ENCODE measurements at places on chromosomes 4 and X.

DNA sequence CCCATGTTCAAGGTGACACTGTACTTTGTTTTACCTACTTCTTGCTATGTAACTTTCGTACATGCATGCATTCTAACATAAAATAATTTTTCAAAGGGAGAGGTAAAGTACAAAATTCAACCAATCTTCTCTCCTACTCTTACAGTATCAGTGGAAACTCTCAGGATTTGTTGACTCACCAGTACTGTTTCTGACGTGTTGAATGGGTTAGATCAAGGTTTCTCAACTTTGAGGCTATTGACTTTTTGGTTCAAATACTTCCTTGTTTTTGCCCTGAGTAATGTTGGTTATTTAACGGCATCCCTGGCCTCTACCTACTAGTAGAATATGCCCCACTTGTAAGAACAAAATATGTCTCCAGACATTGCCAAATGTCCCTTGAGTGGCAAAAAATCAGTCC, 94.6 kb upstream of the SMAD1 start:
- no peak for DNase-seq

- DNase-seq = no peak
Observed at GRCh38 chr4:128444544-128445302, 157.1 kb upstream of the PGRMC2 start.

GRCh38 chr4:5770051-5770450, 59.0 kb downstream of the EVC start:
- no peak for DNase-seq

DNA sequence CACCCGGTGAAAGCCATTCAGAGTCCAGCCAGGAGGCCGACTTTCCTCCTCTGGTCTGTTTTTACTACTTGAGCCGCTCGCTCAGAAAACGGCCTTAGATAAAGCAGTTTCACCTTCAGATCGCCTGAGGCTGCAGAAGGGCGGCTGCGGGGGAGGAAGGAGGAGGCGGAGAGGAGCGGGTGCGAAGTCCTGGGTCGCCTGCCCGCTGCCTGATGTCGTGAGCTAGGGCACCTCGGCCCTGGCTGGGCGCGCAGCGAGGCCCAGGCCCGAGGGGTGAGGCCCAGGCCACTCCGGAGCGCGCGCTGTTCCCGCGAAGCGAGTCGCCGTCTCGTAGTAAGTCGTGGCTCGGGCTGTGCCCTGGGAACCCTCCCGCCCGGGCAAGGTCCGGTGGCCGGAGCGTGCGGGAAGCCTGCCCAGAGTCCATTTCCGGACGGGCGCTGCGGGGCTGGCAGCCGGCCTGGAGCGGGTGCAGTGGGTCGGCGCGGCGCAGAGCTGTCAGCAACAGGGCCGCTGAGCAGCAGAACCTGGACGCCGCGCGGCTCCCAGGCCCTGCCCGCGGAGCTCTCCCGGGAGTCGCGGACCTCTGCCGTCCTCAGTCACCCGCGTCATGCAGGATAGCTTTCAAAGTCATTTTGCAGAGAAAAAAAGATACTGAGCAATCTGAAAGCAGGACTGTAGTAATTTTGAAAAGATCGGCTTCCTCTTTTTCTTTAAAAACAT, 18.6 kb downstream of the TRIM2 start:
- no peak for DNase-seq

DNA sequence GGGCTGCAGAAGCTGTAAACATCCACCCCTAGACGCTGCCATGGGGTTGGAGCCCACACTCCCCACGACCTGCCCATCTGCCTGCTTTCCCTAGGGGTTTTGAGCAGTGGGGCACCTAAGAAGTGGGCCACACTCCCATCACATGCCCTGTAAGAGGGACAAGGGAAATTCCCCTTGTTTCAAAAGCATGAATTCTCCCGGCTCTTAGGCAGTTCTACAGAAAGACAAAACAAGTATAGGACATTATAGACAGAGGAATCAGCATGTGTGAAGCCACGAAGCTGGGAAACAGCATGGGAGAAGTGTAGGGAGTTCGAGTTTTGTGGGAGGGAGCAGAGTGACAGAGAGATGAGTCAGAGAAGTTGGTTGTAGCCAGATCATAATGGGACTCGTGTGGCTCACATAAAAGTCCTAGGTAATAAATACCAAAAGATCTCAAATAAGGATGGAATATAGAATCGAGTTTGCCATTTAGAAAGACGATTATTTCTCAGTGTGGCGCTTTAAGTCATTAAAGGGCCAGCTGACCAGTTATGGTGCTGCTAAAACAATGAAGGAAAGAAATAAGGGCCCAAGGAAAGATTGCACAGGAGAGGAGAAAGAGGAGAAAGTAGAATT, 23.9 kb downstream of the APOO start:
- DNase-seq = no peak

DNA sequence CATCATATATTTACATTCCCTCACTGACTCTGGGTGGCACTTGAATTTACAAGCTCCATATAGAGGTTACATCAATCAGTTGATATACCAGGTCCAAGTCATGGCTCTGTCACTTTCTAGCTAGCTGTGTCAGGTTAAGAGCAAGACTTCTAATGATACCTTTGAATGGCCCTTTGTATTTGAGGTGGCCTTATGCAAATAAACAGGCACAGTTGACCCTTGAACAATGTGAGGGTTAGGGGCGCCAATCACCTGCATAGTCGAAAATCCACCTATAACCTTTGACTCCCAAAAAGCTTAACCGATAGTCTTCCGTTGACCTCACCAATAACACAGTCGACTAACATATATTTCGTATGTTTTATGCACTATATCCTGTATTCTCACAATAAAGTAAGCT, 1.3 kb upstream of the PTTG2 start:
- DNase-seq = no peak

DNA sequence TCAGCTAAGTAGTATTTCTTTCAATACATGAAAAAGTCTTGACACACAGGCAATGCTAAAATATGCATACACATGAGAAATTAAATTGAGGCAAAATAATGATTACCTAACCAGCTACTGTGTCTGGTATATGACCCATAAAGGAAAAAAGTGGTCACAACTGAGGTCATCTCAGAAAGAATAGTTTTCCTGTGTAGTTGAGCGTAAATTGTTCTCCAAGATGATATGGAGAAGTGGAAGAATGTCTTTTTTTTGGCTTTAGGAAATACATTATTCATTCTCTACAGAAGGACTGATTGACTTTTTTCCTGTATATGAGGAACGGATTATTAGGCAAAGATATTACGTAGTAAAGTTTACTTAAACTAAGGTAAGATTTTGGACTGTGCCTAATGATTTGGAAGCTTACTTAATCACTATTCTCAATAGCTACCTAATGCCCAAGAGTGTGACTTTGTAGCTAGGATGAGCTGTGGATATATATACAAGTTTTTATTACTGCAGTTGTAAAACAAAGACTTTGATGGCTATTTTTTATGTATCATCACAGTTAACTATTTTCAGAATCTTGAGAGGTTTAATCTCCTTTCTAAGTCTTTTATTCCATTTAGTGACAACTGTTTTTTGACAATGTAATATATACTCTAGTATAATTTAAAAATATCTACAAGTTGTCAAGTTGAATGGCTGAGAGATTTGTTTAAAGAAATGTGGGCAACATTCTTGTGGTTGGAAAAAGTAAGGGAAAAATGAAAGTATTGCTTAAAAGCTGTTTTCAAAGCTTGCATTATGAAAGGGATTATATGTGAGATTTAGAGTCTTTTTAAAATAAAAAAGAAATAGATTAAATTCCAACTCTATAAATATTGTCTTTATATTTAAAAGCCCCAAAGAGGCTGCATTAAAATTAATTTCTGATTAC, 100.2 kb downstream of the PDLIM5 start:
- DNase-seq = no peak

DNA sequence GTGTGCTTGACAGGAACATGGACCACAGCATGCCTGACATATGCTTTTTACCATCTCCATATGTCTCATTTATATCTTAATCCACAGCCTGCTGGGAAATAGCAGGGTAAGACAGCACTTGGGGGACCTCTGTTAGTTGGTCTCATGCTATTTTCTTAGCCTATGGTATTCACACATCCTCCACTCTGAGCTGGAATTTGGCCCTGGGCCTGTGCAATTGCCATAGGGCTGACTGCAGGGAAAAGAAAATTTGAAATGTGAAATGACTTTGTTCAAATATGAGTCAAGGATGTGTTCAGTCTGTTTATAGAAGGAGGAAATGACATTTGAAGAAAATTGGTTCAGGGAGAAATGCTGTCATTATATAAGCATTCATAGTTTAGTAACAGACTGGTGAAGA, 9.6 kb upstream of the MAP7D3 start:
- no peak for DNase-seq

DNA sequence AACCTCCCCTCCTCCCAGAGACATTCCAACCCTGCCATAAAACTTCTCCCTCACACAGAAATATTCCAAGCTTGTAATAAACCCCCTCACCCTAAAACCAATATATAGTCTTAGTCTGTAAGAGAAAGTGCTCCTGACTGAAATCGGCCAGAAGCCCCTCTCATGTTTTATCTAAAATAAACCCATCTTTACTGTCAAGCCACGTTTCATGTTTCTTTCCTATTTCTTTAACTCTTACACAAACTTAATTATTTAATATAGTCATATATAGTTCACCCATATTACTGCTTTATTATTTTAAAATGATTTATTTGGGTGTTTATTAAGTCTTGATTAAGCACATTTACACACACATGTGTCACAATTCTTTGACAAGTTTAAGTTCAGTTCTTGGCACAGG, 191.3 kb upstream of the AADAT start:
- DNase-seq = no peak

DNA sequence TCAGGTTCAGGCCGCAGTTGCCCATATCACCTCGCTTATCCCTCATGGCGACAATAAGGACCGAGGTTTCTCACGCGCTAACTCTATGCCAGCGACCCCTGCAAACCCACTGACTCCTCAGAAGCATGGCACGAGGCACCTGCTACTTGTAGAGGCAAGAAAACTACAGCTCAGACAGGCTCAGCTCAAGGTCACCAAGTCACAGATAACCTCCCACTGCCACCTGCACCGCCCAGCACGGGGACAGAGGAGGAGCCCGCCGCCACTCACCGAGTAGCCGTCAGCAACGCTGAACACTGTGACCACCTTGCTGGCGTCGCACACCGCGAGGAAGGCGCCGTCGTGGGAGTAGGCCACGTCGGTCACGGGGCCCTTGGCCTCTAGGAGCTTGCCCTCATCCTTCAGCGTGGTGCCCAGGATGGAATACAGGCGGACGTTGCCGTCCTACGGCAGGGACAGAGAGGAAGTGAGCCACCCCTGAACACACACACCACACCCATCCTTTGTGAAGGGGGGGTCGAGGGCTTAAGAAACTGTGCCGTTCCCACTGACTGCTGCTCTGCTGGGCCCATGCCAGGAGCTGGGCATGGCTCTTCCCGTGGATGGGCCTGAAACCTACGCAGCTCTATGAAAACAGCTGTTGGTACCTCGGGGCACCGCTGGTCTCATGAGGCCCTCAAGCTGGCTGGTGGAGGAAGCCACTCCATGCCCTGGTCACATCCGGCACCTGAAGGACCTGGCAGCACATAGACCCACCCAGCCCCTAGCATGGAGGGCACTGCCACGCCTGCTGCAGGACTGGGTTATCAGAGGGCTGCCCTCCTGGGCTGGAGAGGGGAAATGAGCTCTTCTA, 38.9 kb downstream of the WDR1 start:
- DNase-seq = no peak

GRCh38 chr4:13092702-13093101, 391.4 kb downstream of the RAB28 start:
- DNase-seq = no peak

GRCh38 chr4:157128395-157128794, 52.4 kb downstream of the GLRB start:
- DNase-seq = no peak

GRCh38 chr4:183747931-183748670, 89.0 kb downstream of the TRAPPC11 start:
- DNase-seq = no peak

- DNase-seq = no peak
Observed at GRCh38 chr4:150600812-150601445, 19.0 kb downstream of the MAB21L2 start.

DNA sequence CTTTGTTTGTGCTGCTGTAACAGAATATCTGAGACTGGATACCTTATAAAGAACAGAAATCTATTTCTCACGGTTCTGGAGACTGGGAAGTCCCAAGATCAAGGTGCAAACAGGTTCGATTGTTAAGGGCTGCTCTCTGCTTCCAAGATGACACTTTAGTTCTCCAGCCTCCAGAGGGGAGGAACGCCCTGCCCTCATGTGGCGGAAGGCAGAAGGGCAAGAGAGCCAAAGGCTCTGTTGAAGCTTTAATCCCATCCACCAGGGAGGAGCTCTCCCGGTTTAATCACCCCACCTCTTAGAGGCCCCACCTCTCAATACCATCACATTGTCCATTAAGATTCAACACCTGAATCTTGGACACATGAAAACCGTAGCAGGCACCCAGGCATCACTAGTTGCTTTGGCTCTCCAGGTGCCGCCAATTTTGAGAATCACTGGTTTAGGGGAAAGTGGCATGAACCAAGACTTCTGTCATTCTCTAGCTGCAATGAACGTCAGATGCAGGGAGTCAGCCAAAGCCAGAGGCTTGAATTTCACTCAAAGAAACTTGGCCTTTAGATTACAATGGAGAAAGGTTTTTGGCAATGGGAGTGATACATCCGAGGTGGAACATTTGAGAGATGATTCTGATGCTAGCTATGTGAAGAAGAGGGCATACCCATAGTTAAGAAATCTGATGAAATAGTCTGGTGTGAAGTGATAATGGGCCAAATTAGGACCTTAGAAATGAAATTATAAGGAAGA, 15.7 kb downstream of the FHL1 start:
- DNase-seq = no peak

DNA sequence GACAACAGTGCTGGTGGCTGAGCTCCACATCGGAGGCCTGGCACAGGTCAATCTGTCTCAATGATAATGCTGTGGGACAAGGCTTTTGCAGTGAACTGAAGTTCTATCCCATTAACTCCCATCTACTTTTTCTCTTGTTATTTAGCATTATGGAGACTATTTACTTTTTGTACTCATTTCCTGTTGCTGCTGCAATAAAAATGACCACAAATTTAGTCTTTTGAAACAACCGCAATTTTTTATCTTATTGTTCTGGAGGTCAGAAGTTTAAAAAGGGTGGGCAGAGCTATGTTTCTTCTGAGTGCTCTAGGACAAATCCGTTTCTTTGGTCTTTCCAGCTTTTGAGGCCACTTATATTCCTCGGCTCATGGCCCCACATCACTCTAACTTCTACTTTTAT, 111.0 kb upstream of the PITX2 start:
- DNase-seq = no peak

- DNase-seq = no peak
Observed at GRCh38 chrX:111264385-111264784, 5.9 kb downstream of the CAPN6 start.

DNA sequence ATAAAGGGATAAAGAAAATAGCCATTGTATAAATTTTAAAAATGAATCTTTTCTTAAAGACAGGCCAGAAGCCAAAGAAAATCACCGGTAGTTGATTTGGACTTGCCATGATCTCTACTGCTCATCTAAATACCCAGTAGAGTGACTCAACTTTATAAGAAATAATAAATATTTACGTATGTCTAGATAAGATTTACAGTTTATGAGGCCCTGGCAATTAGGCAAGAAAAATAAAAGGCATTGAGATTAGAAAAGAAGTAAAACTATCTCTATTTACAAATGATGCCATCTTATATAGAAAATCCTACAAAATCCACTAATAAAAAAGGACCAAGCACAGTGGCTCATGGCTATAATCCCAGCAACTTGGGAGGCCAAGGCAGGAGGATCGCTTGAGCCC, 765.5 kb upstream of the HTR2C start:
- no peak for DNase-seq

GRCh38 chr4:67130411-67130810, 414.9 kb downstream of the CENPC start:
- DNase-seq = no peak

- no peak for DNase-seq
Observed at GRCh38 chr4:165539801-165540200, 161.0 kb downstream of the CPE start.
